ENCODE measurements at places on chromosomes 11 and 22.

GRCh38 chr11:88102598-88102934 lies 72.7 kb downstream of the RAB38 start:
- H3K27ac ChIP-seq, result no peak overlapping the region
- H3K4me3 ChIP-seq, result no peak overlapping the region
- H3K27me3 ChIP-seq, result no peaks in the 10 kb centered on the region
- no peak for DNase-seq
- H3K36me3 ChIP-seq, result no peaks in the 10 kb centered on the region
- no peaks in the 10 kb centered on the region for H3K4me1 ChIP-seq

DNA sequence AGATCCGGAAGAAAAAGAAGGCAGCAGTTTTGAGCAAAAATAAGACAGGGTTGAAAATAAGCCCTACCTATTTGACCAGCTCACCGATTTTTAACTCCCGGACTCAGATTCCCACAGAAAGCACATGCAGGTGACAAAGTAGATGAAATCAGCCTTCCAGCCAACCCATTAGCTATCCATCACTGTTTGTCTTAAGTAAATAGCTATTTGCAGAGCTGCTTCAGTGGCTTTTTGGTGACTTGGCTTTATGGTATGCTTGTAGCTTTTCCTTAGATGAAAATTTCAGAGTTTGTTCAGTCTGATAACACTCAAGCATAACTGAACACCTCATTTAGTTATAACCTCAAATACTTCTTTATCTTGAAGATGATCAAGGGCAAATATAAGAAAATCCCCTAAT lies 192.6 kb downstream of the HIPK3 start:
- no peaks in the 10 kb centered on the region for H3K36me3 ChIP-seq
- no peaks in the 10 kb centered on the region for H3K4me1 ChIP-seq
- no peak overlapping the region for H3K27ac ChIP-seq
- no peaks in the 10 kb centered on the region for H3K27me3 ChIP-seq
- DNase-seq, result no peak

GRCh38 chr11:120903686-120904085 lies 120.2 kb upstream of the TBCEL start:
- no peak for DNase-seq
- no peak overlapping the region for H3K27ac ChIP-seq
- no peaks in the 10 kb centered on the region for H3K27me3 ChIP-seq
- H3K36me3 ChIP-seq, result no peaks in the 10 kb centered on the region
- H3K4me1 ChIP-seq, result no peaks in the 10 kb centered on the region
- H3K4me3 ChIP-seq, result no peak overlapping the region

GRCh38 chr22:50673231-50674129 lies 857 bp downstream of the SHANK3 start:
- H3K4me1 ChIP-seq, result peaks cover 16% of the 10 kb centered on the region
- no peak for DNase-seq
- no peak overlapping the region for H3K27ac ChIP-seq
- H3K27me3 ChIP-seq, result peaks cover 25% of the 10 kb centered on the region

- H3K4me3 ChIP-seq, result no peak overlapping the region
- no peaks in the 10 kb centered on the region for H3K4me1 ChIP-seq
- H3K36me3 ChIP-seq, result no peaks in the 10 kb centered on the region
These were observed 32.5 kb upstream of the IZUMO1R start for GRCh38 chr11:94271885-94272372.

DNA sequence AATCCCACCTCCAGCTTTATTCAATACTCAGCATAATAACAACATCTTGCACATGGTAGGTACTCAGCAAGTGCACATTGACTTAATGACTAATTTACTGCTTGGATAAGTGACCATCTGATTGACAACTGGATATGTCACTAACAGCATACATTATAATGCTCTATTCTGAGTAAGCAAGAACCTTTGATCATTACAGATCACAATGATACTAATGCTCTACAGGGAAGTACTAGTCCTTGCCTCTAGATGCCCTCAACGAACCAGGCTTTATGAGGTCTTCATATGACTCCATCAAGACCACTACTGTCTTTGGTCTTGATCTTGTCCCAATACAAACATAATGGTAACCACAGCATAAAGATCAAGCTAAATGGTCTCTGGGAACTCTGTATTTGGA lies 167.6 kb upstream of the MTMR2 start:
- H3K36me3 ChIP-seq, result peaks cover 10% of the 10 kb centered on the region
- no peaks in the 10 kb centered on the region for H3K4me1 ChIP-seq
- no peak for DNase-seq
- no peaks in the 10 kb centered on the region for H3K27me3 ChIP-seq

GRCh38 chr22:39574779-39575551 lies 4.4 kb downstream of the CACNA1I start:
- H3K27ac ChIP-seq, result no peak overlapping the region
- no peaks in the 10 kb centered on the region for H3K4me1 ChIP-seq
- DNase-seq, result no peak
- no peak overlapping the region for H3K4me3 ChIP-seq
- H3K27me3 ChIP-seq, result no peaks in the 10 kb centered on the region
- H3K36me3 ChIP-seq, result no peaks in the 10 kb centered on the region
